ENCODE measurements at places on chromosomes 6 and 20. TPM values are rescaled to one million over a fixed set of nuclear protein-coding genes. Genes with fewer than 3 reads are reported as not detected.

PHIP gene
- 31.5 TPM for total RNA-seq

FOXF2 gene
- 0.69 TPM for total RNA-seq

OVOL2 gene
- not detected for total RNA-seq

LZTS3 gene
- 9.9 TPM for total RNA-seq

PROKR2 gene
- not detected for total RNA-seq

IL17F gene
- not detected for total RNA-seq

RIN2 gene
- 67.0 TPM for total RNA-seq

DNA sequence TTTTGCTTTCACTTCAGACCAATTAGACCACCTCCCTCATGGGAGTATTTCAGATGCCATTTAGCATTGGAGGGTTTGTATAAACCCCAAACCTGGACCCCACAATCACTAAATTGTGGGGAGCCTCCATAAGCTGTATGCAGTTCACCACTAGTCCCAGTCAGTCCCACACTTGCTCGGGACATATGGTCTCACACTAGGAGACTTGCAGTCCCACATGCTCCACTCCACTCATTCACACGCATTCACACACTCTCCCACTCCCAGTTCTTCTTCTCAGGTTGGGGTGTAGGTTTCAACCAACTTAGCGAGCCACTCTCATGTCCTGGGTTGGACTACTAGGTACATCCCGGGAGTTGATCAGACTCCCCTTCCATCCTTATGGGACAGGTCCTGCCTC, 84.5 kb upstream of the GPR6 start:
- H3K27me3 ChIP-seq: no peaks in the 10 kb centered on the region
- DNase-seq: no peak
- H3K4me3 ChIP-seq: no peak overlapping the region
- no peaks in the 10 kb centered on the region for H3K36me3 ChIP-seq
- no peak overlapping the region for H3K27ac ChIP-seq

DNA sequence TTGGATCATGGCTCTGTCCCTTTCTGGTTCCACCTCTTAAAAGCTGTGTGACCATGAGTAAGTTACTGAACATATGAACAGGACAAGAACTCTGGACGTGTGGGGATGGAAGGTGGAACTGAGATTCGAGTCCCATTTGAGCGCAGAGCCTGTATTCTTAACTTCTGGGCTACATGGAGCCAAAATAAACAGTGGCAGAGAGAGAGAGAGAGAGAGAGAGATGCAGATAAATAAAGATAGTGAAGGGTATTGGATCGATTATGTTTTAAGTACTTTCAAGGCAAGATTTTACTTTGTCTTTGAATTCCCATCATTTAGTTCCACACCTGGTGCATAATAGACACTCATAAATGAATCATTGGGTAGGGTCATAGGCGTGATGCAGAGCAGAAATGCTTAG, 39.7 kb downstream of the SLC35D3 start:
- no peak overlapping the region for H3K27ac ChIP-seq
- no peak for DNase-seq
- no peaks in the 10 kb centered on the region for H3K4me1 ChIP-seq
- H3K36me3 ChIP-seq: no peaks in the 10 kb centered on the region
- H3K4me3 ChIP-seq: no peak overlapping the region
- H3K27me3 ChIP-seq: no peaks in the 10 kb centered on the region

DNA sequence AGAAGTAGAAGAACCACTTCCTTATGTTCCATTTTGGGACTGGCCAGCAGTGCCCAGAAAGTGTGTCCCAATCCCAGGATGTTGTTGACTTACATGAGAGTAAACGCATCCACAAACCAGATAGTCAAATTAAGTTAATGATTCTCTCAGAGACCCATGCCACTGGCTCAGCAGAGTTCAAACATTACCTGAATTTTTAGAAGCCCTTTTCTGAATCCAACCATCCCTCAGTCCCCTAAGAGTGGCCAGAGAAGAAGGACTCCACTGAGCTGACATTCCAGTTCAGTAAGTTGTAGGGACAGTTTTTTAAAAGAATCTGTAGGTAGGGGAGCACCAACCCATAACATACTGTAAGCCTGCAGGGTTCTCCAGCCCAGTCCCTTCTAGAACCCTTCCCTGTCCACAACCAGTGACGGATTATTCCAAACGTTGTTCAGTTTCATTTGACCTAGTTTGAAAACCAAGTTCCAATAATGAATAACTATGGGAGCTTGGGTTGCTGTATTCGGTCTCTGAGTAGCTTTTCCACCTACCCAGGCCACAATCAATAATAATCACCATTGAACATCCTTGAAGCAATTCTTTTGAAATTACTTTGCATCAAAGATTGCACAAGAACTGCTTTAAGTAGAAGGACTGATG, 153.0 kb downstream of the LPA start:
- H3K4me1 ChIP-seq: no peaks in the 10 kb centered on the region
- no peak overlapping the region for H3K27ac ChIP-seq
- no peaks in the 10 kb centered on the region for H3K27me3 ChIP-seq
- no peaks in the 10 kb centered on the region for H3K36me3 ChIP-seq
- H3K4me3 ChIP-seq: no peak overlapping the region

- no peak for DNase-seq
- H3K4me1 ChIP-seq: no peaks in the 10 kb centered on the region
- H3K36me3 ChIP-seq: no peaks in the 10 kb centered on the region
- H3K27me3 ChIP-seq: no peaks in the 10 kb centered on the region
Measured at GRCh38 chr20:26169506-26169905, 472.9 kb upstream of the ZNF337 start.

DNA sequence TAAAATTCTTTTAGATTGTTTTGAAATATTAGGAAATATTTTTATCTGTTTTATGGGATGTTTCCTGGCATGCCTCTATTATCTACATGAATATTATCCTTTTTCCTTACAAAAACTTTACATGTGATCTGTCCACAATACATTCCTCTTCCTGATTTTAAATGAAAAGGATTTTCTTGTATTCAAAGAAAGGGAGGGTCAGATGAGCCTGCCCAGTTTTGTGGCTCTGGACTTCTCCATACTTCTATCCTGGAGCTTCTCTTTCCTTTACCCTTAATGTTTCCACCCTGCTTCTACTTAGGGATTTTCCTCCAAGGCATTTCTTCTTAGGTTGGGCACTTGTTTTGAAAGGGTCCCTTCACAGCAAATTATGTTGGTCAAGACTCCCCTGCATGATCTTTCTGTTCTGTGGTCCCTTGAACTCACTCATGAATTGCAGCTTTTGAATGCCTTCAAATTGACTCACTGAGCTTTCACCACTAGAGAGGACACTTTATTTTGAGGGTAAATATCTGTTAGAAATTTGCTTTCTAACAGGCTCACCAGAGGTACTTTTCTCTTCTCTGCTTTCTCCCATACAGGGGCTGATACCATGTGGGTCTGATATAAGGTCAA, 104.9 kb downstream of the CENPW start:
- H3K4me1 ChIP-seq: no peaks in the 10 kb centered on the region
- H3K4me3 ChIP-seq: no peak overlapping the region
- no peak overlapping the region for H3K27ac ChIP-seq
- DNase-seq: no peak

DNA sequence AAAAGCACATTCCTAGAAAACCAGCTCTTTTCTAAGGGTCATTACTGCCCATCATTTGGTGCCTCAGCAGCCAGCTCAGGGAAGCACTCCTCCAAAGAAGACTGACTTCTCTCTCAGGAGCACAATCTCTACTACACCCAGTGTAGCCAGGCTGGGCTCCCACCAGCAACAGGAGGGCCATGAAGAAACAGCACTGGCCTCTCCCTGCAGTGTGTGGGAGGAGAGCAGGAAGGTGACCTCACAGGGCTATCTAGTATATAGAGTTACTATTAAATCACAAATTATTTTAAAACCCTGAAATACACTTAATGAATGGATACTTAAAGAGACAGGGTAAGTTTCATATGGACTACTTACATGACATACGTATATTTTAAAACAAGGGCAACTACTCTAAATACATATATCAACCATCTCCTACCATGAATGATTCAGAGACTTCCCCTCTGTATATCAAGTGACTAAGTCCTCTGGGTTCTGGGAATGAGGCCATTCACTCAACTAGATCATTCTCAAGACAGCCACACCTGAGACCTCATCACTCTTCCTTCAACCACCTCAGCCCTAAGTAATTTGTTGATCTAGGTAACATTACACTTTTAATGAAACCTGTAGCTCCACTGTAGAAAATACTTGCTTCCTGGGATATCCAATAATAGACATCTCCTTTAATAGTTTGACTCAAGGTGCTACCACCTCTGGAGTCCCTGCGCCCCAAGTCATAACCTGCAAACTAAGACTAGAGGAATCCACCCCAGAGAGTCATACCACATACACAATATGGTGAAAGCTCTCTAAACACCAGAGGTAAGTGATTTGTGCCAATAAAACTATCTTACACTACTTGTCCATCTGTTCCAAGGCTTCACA, 25.2 kb downstream of the TBX18 start:
- no peak overlapping the region for H3K4me3 ChIP-seq
- H3K4me1 ChIP-seq: peaks cover 6% of the 10 kb centered on the region
- H3K27ac ChIP-seq: no peak overlapping the region

DNA sequence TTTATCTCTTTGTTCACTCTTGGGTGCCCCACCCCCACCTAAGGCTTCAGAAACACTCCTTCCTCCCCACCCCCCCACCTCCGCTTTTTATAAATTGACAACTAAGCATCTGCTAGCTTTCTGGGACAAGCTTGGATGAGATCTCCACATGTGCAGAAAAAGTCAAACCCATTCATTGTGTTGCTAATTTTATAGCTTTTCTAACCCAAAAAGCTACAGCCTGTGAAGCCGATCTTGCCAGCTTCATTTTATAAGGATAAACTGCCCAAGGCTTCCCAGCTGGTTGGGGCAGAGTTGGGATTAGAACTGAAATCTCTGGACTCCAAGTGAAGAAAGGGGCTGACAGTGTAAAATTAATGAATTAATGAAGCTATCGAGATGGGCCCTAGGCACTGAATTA, 24.1 kb downstream of the BPIFB4 start:
- no peaks in the 10 kb centered on the region for H3K36me3 ChIP-seq
- no peaks in the 10 kb centered on the region for H3K27me3 ChIP-seq
- no peaks in the 10 kb centered on the region for H3K4me1 ChIP-seq

Data from aorta (tissue), 5 donors.